H1 (cell line): ENCODE measurements at places on chromosomes 3 and 15. TPM values are rescaled to one million over a fixed set of nuclear protein-coding genes. Genes with fewer than 3 reads are reported as not detected.

DNA sequence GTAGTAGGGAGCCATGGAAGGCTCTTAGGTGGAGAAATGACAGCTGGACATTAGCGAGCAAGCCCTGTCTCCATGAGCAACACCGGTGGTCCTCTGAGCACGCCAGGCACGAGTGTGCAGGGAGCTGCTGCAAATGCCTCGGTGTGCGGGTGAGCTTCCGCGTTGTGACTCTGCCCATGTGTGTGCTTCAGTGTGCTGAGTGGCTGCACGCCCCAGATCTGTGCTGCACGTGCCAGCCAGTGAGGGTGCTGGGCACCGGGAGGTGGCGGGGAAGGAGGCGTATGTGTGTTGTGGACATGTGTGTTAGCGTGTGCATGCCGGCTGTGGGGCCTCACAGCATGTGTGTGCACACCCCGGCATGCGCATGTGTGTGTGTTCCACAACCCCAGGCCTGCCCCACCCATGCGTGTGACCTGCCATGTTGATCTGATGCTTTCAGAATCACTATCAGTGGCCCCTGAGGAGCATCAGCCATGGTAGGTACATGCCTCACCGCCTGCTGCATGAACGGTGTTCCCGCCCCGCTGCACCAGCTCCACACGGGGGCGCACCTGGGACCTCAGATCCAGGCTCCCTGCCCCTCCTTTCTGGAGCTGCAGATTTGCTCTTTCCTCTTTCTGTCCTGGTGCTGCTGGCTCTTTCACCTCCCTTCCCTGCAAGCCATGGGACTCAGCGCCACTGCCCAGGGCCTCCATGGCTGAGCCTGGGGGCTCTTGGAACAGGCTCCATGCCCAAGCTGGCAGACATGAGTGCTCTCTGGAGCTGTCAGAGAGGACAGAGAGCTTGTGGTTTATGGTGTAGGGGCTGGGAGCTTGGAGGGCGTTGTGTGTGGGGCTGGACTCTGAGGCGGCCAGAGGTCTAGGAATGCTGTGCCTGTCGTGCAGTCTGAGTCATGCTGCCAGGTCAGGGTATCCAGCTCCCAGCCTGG, 169.4 kb downstream of the TBC1D2B start:
- no peaks in the 10 kb centered on the region for H3K27me3 ChIP-seq
- no peaks in the 10 kb centered on the region; the same call in 1 of the 2 replicates for H3K4me1 ChIP-seq
- H3K27ac ChIP-seq = no peak overlapping the region
- H3K4me3 ChIP-seq = no peak overlapping the region
- DNase-seq = no peak

DNA sequence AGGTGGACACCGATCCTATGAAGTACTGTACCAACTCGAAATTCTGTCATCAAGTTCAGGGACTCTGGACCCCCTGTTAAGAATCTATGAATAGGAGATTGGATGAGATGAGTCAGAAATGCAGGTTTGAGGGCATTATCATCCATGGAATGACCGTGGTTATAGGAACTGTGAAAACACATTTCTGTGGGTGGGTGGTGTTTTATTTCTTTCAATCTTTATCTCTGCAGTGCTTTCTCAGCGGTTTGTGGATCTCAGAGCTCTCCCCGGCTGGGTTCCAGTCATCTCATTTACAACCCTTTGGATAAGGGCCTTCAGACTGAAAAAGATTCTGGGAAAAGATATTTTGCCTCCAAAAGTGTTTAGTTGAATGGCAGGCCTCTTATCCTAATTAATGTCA, 5.4 kb upstream of the ABHD17C start:
- peaks cover 7% of the 10 kb centered on the region for H3K27me3 ChIP-seq
- no peak overlapping the region for H3K4me3 ChIP-seq
- no peak overlapping the region for H3K27ac ChIP-seq
- no peaks in the 10 kb centered on the region for H3K36me3 ChIP-seq
- DNase-seq = no peak

- peaks cover 63% of the 10 kb centered on the region for H3K36me3 ChIP-seq
- H3K27ac ChIP-seq = no peak overlapping the region
- no peaks in the 10 kb centered on the region for H3K27me3 ChIP-seq
- H3K4me3 ChIP-seq = no peak overlapping the region
- H3K4me1 ChIP-seq = no peaks in the 10 kb centered on the region
Observed at GRCh38 chr3:52404391-52404790, 40.5 kb downstream of the SEMA3G start.

GRCh38 chr15:99438691-99439523, 126.9 kb upstream of the MEF2A start:
- DNase-seq = no peak
- H3K27me3 ChIP-seq = no peaks in the 10 kb centered on the region

DNA sequence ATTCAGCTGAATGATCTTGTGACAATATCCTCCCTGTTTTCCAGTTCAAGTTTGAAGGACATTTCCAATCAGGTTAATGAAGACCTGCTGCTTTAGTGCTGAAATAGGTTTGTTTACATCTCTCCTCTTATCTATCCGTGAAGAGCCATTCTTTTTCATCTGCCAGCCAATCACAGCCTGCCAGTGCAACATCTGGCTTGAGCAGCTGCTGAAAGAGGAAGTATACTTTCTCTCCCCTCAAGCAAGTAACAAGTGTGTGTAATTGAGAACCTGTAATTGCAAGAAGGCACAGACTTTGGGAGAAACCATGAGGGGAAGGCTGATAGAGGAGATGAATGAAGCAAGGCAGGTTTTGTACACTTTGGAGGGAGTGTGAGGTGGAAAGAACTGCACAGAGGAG, 404.3 kb downstream of the AGBL1 start:
- no peaks in the 10 kb centered on the region for H3K4me1 ChIP-seq
- no peaks in the 10 kb centered on the region for H3K27me3 ChIP-seq
- no peak overlapping the region for H3K27ac ChIP-seq
- H3K4me3 ChIP-seq = no peak overlapping the region
- no peaks in the 10 kb centered on the region for H3K36me3 ChIP-seq

DNA sequence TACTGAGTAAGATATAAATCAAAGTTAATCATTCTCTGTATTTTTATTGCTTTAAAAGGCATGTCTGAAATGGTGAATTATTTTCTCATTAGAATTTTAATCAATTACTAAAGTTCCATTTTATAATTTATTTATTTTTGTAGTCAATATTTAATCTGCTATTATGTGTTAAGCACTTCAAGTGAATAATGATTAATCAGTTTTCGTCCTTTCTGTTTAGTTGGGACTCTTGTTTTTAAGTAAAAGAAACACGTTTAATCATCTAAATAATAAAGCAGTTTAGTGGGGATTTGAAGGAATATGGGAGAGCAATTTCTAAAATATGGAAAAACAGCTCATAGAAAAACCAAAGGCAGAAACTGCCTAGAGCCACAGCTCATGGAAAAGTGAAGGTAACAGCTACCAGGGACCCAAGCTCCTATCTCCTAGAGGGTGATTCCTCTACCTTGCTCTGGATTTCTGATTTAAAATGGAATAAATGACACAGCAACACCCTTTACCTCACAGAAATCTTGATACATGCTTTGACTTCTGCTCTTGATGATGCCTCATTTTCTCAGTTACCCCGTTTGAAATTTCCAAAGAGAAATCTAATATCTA, 28.0 kb upstream of the SUCNR1 start:
- no peaks in the 10 kb centered on the region for H3K36me3 ChIP-seq
- H3K4me3 ChIP-seq = no peak overlapping the region
- no peaks in the 10 kb centered on the region for H3K4me1 ChIP-seq

TLR9 gene
- not detected in 2 replicates for total RNA-seq

CLRN1 gene
- 0.35 and 0.59 TPM in 2 replicates for total RNA-seq

CCR8 gene
- total RNA-seq = not detected in 2 replicates
